HL-60 (cell line): ENCODE measurements at places on chromosomes 2 and 18.

DNA sequence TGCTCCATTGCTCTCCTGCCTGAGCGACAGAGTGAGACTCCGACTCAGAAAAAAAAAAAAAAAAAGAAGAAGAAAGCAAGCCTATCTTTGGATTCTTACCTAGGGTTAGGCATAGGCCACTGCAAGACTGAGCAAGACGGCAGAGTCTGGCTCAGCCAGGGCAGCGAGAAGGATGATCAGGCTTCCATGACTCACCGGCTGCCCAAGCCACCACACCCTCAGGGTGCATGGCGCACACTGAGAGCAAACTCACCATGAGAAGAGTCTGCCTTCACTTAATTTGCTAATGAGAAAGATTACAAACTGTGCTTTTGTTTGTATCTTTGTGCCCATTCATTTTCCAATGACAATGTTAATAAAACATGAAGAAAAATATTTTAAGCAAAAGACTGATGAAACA is 8.2 kb downstream of the FAM110C start:
- no peak for DNase-seq

DNA sequence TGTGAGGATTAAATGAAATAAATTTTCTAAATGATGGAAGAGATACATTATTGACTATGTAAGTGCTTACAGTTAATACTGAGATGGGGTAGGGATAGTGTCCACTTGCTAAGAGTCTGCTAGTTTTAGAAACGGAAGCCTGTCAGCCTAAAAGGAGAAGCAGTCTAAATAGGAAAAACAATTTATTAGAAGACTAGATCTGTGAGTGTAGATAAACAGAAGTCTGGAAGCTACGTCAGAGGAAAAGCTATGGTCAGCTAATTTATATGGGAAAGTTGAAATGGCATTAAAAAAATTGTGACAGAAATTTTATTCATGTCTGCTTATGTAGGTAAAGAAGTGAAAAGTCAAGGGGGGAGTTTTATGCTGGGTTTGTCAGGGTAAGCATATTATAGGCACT is 1338.4 kb upstream of the CHAC2 start:
- DNase-seq, result no peak

GRCh38 chr2:233593201-233593600 is 24.2 kb upstream of the UGT1A8 start:
- no peak for DNase-seq

- DNase-seq, result no peak
Measured at GRCh38 chr18:24702001-24702515, 241.6 kb downstream of the HRH4 start.

- no peak for DNase-seq
Measured at GRCh38 chr2:60091894-60092293, 461.6 kb downstream of the BCL11A start.
